ENCODE measurements at places on chromosomes 3 and 15. TPM values are rescaled to one million over a fixed set of nuclear protein-coding genes. Genes with fewer than 3 reads are reported as not detected.

DNA sequence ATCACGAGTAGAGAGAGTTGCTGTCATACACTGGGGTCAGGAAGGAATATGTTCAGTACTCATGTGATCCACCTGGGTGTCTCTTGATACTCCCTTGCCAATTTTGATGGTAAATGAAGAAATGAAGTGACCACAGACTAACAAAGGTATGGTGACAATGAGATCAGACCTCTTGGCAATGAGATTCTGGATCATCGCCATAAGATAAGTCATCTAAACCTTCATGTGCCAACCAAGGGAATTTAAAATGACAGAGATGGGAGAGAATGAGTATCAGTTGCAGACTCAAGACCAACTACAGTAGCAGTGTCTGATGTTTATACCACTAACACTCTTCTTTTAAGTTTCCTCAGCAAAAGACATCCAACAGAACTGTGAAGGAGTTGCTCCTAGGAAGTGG is 601.0 kb downstream of the MECOM start:
- no peaks in the 10 kb centered on the region for H3K4me1 ChIP-seq
- no peaks in the 10 kb centered on the region for H3K36me3 ChIP-seq
- no peak for DNase-seq
- no peak overlapping the region for H3K27ac ChIP-seq
- no peaks in the 10 kb centered on the region for H3K27me3 ChIP-seq

- H3K27ac ChIP-seq, result no peak overlapping the region
- H3K36me3 ChIP-seq, result no peaks in the 10 kb centered on the region
- H3K4me1 ChIP-seq, result no peaks in the 10 kb centered on the region
- DNase-seq, result no peak
- no peaks in the 10 kb centered on the region for H3K27me3 ChIP-seq
- H3K4me3 ChIP-seq, result no peak overlapping the region
Observed at GRCh38 chr15:62428851-62429598, 263.9 kb upstream of the C2CD4B start.

DNA sequence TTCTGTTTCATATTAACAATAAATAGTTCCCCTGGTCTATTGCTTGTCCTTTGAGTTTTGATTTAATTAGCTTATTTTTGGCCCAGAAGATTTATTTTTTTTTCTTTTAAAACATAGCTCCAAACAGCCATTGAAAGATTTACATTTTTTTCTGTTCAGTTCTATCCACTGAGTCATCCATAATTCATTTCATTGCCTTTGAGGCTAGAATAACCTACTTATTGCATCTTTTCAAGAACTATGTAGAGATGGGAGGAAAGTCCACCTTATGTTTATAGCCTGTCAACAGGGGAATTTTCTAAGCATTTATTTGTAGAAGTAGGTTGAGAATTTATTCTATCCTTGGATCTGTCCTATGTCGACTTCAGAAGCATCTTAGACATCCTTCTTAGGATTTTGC is 53.4 kb upstream of the CHD2 start:
- no peak for DNase-seq
- H3K27ac ChIP-seq, result no peak overlapping the region
- peaks cover 7% of the 10 kb centered on the region for H3K36me3 ChIP-seq
- H3K4me1 ChIP-seq, result peaks cover 30% of the 10 kb centered on the region
- H3K27me3 ChIP-seq, result no peaks in the 10 kb centered on the region

GRCh38 chr15:97087006-97087741 is 756.7 kb downstream of the NR2F2 start:
- H3K4me3 ChIP-seq, result no peak overlapping the region
- H3K4me1 ChIP-seq, result no peaks in the 10 kb centered on the region
- no peaks in the 10 kb centered on the region for H3K36me3 ChIP-seq
- no peaks in the 10 kb centered on the region for H3K27me3 ChIP-seq

GRCh38 chr3:172259726-172260248 is 188.5 kb downstream of the GHSR start:
- peaks cover 26% of the 10 kb centered on the region for H3K4me1 ChIP-seq
- no peak for DNase-seq
- H3K27ac ChIP-seq, result no peak overlapping the region
- H3K4me3 ChIP-seq, result no peak overlapping the region
- no peaks in the 10 kb centered on the region for H3K27me3 ChIP-seq
- H3K36me3 ChIP-seq, result peaks cover 50% of the 10 kb centered on the region

- H3K4me3 ChIP-seq, result no peak overlapping the region
- DNase-seq, result no peak
- H3K4me1 ChIP-seq, result no peaks in the 10 kb centered on the region
- H3K36me3 ChIP-seq, result no peaks in the 10 kb centered on the region
- peaks cover 3% of the 10 kb centered on the region for H3K27me3 ChIP-seq
- H3K27ac ChIP-seq, result no peak overlapping the region
Observed at GRCh38 chr15:26453914-26454313, 319.0 kb downstream of the GABRB3 start.

- H3K36me3 ChIP-seq, result peaks cover 23% of the 10 kb centered on the region
- H3K27ac ChIP-seq, result no peak overlapping the region
- DNase-seq, result no peak
- H3K4me3 ChIP-seq, result no peak overlapping the region
- peaks cover 2% of the 10 kb centered on the region for H3K27me3 ChIP-seq
Observed at GRCh38 chr3:122727766-122728165, 47.1 kb downstream of the PARP14 start.

TF gene
- polyA plus RNA-seq, result not detected

TAGLN3 gene
- not detected for polyA plus RNA-seq

FOXL2NB gene
- polyA plus RNA-seq, result not detected

KBTBD13 gene
- not detected for polyA plus RNA-seq

RTP4 gene
- 17.3 TPM for polyA plus RNA-seq

MESP2 gene
- not detected for polyA plus RNA-seq
